NCI-H2029 treated with DMSO at 0.1 percent for 48 hours (cell line): ENCODE measurements at places on chromosomes 2 and 18.

DNA sequence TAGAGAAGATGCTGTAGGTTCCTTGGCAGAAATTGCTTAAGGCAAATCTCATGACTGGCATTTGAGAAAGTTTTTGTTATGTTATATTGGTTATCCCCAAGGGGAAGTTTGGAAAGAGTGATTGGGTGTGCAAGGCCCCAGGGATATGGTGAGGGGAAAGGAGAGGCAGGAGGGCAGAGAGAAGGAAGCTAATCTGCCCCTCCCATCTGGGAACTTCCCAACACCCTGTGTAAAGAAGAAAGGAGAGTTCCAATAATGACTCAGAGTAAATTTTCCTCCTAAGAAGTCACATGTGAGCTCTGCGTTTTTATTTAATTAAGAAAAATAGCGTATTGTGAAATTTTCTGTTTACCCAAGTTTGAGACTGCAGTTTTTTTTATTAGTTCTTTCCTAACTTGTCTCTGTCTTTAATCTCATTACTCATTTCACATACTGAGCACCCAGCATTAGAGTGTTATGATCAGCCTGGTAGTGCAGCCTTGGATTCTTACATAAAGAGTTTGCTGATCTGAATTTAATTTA lies 3.1 kb upstream of the KYNU start:
- DNase-seq: no peak

DNA sequence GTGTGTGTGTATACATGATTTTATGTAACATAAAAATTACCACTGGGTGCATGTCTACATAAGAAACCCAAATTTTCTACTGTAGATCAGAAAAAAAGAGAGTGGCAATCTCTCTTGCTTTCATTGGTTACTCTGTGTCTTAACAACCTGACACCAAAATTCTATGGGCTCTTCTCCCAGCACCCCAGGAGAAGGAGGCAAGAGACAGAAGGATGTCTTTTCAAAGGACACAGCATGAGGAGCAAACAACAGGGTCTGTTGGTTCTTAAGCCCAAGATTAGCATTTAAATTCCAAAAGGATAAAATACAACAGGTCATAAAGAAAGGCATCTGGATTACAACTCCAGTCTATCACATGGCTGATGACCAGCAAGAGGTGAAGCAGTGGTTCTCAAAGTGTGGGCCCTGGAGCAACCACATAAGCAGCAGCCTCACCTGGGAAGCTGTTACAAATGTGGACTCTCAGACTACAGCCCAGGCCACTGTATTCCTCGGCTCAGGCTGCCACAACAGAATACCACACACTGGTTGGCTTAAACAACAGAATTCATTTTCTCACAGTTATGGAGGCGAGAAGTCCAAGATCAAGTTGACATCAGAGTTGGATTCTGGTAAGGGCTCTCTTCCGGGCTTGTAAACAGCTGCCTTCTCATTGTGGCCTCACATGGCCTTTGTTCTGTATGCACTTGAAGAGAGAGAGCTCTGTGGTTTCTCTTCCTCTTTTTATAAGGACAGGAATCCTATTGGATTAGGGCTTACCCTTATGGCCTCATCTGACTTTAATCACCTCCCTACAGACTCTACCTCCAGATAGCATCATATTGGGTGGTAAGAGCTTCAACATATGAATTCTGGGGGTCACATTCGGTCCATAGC lies 79.8 kb upstream of the RNF152 start:
- DNase-seq: peak; percentile 10

GRCh38 chr2:105775809-105776559 lies 31.3 kb downstream of the NCK2 start:
- no peak for DNase-seq

DNA sequence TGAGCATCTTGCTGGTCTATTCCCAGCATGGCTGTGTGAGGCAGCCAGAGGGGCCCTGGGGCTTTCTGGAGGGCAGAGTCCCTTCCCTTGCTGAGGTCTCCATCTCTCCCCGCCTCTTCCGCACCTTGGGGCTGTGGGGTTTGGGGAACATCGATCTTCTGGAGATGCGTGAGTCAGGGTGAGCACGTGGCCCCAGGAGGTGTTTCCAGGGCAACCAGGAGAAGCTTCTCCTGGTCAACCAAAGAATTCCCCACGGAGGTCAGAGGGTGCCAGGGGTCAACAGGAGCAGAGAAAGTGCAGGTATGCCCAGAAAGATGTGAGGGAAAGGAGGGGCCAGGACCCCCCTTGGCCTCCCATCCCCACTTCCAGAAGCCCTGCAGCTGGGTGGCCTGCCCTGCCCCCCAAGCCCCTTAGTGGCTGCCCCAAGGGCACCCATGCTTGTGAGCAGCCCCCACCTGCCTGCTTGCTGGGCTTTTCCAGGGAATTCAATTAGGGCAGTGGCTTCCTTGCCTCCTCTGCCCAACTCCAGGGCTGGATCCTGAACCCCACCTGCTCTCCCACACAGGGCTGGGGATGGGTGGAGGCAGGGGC lies 2.8 kb upstream of the PROM2 start:
- DNase-seq: no peak

- no peak for DNase-seq
Observed at GRCh38 chr2:202269585-202269984, 4.0 kb downstream of the NOP58 start.

- DNase-seq: no peak
Observed at GRCh38 chr18:37529863-37530262, 35.7 kb downstream of the CELF4 start.
